ENCODE measurements at places on chromosomes 11 and 22.

- no peak for DNase-seq
These were observed 325.6 kb upstream of the MTNR1B start for GRCh38 chr11:92643827-92644226.

- DNase-seq = no peak
These were observed 48.3 kb downstream of the TCF20 start for GRCh38 chr22:42222140-42222539.

DNA sequence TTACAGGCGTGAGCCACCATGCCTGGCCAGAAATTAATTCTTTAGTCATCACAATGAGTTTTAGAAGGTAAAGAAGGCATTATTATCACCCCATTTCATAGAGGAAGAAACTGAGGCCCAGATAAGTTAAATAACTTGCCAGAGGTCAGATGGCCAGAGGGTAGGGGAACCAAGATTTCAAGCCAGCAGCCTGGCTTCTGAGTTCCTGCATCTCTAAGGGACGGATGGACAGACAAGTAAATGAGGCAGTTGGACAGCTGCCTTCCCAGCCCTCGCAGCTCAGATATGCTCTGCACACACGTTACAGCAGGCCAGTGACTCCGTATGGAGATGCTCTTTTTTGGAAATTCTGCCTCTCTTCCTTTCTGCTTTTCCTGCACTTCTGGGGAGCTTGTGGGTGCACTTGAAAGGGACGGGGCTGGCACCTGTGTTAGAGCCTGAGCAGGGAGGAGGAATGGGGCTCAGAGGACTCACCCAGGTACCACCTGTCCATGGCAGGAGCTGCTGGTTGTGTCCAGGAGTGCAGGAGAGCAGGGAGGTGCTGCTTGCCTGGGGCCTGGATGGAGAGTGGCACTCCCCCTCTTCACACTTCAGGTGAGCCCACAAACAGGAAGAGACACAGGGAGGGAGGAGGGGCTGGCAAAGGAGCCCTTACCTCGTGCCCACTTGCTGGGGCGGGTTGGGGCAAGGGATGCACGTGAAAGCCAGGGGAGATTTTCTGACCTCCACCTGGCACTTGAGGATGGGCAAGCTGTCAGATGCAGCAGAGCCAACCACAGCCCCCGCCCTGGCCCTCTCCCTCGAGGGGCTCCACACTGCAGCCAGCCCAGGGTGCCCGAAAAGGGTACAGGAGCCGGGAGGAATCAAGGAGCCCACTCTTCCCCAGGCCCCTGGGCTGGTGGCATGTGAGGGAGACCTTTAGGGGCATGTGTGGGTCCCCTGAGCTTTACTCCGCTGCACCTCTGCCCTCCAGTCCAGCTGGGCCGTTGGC is 3.3 kb upstream of the FXYD2 start:
- DNase-seq = no peak

DNA sequence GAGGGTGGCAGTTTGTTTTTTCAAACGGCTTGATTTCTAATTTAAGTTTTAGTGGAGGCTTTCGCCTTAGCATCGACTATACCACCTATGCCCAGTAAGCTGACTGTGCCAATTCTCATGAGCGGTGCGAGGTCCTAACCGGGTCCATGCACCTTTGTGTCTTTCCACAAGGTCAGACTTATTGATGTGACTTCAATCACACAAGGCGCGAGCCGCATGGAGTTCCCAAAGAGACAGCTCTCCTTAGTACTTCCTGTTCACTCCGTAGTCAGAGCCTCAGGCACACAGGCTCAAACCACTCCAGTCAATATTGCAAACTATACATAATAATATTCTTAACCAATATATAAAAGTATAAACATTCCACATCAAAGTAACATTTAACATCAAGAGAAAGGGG is 18.2 kb downstream of the ST14 start:
- no peak for DNase-seq

DNA sequence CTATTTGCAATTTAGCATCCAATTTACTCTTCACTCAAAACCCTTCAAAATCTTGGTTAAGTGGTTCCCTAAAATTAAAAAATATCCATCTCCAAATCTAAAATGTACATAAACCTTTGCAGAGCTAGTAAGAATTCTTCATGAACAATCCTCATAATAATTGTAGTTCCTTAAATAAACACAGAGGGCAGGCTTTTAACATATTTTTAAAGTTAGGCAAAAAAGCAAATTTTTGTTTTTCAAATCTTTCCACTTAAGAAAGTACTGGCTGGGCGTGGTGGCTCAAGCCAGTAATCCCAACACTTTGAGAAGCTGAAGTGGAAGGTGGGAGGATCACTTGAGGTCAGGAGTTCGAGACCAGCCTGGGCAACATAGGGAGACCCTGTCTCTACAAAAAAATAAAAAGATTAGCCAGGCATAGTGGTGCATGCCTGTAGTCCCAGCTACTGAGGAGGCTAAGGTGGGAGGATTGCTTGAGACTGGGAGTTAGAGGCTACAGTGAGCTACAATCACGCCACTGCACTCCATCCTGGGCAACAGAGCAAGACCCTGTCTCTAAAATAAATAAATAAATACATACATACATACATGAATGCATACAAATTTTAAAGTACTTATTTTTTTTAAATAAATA is 25.1 kb upstream of the PLAAT3 start:
- peak; percentile 23 for DNase-seq

- no peak for DNase-seq
These were observed 1.5 kb upstream of the GRM5 start for GRCh38 chr11:89067264-89067663.

GRCh38 chr11:12474871-12475270 is 97.5 kb downstream of the PARVA start:
- no peak for DNase-seq

DNA sequence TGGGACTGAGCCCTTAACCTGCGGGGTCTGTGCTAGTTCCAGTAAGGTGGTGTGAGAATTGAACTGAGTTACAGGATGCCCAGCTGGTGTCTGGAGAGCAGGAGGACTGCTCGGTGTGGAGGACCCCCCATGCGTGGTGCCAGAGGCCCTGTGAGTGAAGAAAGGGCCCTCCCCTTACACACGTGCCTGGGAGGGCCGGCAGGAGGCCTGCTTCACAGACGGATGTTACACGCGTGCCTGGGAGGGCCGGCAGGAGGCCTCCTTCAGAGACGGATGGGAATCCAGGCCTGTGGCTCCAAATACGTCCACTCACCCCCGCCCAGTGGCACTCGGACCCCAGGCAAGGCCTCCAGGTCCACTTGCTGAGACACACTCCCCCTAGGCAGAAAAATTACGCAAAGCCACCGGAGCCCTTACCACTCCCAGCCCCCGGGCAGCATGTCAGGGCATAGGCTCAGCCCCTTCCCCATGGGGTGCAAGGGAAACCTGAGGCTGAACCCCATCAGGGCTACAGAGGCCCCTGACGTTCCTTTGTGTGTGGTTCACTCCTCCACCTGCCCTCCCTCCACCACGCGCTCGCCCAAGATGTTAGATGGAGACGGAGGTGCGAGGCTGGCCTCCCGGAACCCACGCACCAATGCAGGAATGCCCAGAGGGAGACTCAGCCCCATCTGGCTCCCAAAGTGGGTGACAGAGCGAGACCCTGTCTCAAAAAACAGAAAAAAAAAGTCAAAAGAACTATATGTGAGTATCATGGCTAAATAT is 227.8 kb downstream of the BRD1 start:
- DNase-seq = no peak

DNA sequence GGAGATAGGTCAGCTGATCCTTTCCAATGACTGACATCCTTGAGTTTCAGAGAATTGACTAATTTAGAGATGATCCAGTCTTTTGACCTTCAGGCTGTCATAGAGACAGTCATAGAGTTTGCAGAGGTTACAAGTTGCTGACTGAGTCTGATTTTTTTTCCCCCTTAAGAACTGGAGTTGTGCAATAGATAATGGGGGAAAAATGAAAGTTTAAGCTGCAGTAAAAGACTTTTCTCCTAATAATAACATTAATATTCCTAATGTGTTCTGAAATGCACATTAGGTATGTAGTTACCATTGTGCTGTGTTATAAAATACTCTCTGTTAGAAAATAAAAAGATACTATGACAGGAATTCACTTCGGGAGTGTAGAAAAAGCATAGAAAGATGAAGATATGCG is 876.9 kb upstream of the RAG2 start:
- DNase-seq = no peak

GRCh38 chr11:117369534-117369933 is 41.9 kb downstream of the CEP164 start:
- DNase-seq = no peak

GRCh38 chr11:72781063-72781312 is 12.9 kb downstream of the STARD10 start:
- no peak for DNase-seq

DNA sequence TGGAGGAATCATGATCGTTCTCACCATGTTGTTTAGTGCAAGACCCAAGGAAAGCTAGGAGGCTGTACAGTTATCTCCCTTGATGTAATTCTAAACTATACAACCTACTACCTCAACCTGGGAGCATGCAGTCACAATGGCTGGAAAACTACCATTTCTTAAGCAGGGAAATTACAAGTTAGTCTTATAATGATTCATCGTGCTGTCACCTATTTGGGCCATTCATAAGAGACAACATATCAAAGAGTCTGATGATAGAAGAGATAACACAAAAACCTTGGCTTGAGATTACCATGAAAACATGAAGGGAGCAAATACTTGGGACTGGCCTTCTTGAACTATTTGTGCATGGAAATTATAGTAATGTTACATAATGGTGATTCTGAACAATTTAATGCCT is 30.5 kb upstream of the BLID start:
- no peak for DNase-seq

- no peak for DNase-seq
These were observed 4.7 kb downstream of the OR8U1 start for GRCh38 chr11:56380120-56380519.

DNA sequence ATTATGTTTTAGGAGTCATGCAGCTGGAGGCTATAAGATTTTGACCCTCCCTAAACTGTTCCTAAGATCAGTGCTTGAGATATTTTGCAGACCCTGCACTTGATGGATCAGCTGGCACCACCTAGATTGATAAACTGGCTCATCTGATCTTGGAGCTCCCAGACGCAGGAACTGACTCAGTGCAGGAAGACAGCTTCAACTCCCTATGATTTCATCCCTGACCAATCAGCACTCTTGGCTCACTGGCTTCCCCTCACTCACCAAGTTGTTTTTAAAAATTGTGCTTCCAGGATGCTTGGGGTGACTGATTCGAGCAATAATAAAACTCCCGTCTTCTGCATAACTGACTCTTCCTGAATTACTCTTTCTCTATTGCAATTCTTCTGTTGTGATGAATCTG is 637.5 kb upstream of the FAT3 start:
- DNase-seq = no peak

- DNase-seq = no peak
These were observed 112.4 kb downstream of the LDLRAD3 start for GRCh38 chr11:36056160-36056751.

DNA sequence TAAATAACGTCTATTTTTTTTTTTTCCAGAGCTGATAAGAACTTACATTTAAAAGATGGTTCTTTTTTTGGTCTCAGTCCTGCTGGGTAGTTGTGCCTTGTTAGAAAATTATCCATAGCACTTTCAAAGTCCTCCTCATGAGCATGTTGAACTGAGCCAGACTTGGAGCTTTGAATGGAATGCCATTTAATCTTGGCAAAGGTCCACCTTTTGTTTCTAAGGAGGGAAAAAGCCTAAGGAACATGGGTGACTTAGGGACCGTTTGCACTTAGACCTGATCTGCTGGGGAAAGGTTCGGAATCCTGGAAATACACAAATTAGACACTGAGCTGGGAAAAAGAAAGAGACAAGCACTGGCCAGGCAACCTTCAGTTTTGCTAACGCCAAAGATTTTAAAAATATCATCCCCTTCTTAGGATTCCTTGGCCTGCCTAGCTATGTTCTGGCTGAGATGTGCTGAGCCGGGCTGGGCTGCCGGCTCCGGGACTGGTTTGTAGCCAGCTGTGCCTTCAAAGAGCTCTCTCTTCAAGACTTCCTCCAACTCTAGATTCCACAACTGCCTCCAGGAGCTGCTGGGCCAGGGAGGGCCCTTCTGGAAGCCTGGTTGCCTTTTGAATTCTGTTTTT is 67.4 kb downstream of the ENDOD1 start:
- DNase-seq = no peak

GRCh38 chr11:95337175-95337957 is 106.4 kb upstream of the SESN3 start:
- peak; percentile 35 for DNase-seq

- DNase-seq = no peak
These were observed 63.1 kb upstream of the TTC12 start for GRCh38 chr11:113251281-113251680.

DNA sequence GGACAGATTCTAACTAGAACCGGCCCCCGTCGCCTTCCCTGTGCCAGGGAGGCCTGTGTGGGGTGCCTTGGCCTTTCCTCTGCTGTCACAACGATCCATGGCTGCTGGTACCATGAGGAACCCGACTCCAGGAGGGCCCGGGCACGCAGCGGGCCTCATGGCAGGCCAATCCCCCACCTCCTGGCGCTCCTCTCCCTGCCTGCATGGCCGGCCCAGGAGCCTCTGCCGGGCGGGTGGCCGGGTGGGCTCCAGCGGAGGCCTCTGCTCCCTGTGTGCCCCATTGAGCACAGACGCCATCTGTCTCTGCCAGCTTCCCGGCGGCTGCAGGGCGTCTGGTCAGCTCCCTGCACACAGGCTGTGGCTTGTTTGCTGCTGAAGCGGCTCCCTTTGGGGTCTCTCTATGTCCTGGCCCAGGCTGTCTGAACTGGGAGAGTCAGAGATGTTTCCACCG is 86.5 kb downstream of the MYEOV start:
- DNase-seq = no peak

GRCh38 chr22:17797721-17798559 is 23.7 kb upstream of the BID start:
- DNase-seq = peak; percentile 46

GRCh38 chr11:6206456-6207180 is 1.3 kb downstream of the C11orf42 start:
- DNase-seq = no peak

GRCh38 chr11:32630844-32631243 is 47.2 kb downstream of the EIF3M start:
- DNase-seq = no peak

DNA sequence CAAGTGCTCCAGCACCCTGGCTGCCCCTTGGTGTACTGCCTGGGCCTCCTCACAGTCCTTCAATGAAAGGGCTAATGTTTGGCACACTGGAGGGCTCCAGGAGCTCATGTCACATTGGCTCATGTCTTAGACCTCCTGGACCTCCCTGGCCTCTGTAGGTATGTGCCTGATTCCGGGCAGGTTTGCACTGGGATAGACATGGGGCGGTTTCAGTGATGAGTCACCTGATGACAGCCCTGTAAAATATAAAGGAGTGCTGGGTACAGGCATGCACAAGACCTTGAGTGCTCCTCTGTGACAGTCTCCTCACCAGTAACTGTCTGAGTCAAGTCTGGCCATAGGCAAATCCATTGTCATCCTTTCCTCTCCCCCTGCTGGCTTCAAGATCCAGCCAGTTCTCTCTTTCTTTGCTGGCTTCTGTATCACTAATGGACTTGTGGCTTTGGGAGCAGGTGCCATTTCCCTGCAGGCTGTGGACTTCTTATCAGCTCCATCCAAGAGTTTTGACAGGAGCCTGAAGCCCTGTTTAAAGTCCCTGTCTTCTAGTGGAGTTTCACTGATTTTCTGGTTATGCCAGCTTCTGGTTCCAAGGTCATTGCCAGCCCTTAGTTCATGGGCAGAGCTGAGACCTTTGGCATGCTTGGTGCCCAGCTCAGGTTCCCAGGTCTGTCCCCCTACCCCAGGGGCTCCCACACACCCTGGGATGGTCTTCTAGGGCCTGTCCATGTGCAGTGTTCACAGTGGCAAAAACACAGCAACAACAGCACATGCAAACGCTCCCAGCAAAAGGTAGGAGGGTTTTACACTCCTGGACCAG is 22.7 kb upstream of the P2RY2 start:
- DNase-seq = no peak
